Upper lobe of right lung (tissue), 1 donor: ENCODE measurements at places on chromosomes 12 and 14. TPM values are rescaled to one million over a fixed set of nuclear protein-coding genes. Genes with fewer than 3 reads are reported as not detected.

Gene ANKS1B
- total RNA-seq, result 5.3 TPM

Gene B3GNT4
- 0.46 TPM for total RNA-seq

Gene BATF
- 4.9 TPM for total RNA-seq

Gene SIX4
- 0.69 TPM for total RNA-seq

Gene PMCH
- not detected for total RNA-seq

Gene TTC6
- 7.9 TPM for total RNA-seq
